Lung microvascular endothelial cell (primary cell): ENCODE measurements at places on chromosomes 4 and X. TPM values are rescaled to one million over a fixed set of nuclear protein-coding genes. Genes with fewer than 3 reads are reported as not detected.

DNA sequence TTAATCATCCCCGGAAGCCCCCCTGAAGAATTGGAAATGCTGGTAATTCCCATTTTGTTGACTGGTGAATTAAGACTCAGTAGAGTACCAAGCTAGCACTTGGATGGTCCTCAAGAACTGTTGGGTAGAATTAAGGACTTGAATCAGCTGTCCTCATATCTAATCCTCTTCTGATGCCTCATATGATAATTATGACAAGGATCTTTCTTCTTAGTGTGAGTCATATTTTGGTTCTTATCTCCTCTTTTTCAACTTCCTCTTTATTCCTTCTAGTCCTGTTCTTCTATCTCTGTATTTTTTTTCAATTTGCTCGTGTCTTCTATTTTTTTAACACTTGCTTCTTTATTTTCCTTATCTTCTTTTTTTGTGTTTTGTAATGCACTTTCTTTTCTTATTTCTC lies 206.3 kb upstream of the ANXA3 start:
- no peak for DNase-seq

DMP1 gene
- total RNA-seq: not detected in 2 replicates

- no peak for DNase-seq
Measured at GRCh38 chr4:141810712-141811375, 174.5 kb downstream of the IL15 start.

GRCh38 chr4:138251938-138252337 lies 9.8 kb upstream of the SLC7A11 start:
- DNase-seq: no peak

CXXC4 gene
- total RNA-seq: under 0.01 TPM in 1 of 2 replicates, not detected in the other

SLC9B1 gene
- 0.22 and 0.40 TPM in 2 replicates for total RNA-seq

DNA sequence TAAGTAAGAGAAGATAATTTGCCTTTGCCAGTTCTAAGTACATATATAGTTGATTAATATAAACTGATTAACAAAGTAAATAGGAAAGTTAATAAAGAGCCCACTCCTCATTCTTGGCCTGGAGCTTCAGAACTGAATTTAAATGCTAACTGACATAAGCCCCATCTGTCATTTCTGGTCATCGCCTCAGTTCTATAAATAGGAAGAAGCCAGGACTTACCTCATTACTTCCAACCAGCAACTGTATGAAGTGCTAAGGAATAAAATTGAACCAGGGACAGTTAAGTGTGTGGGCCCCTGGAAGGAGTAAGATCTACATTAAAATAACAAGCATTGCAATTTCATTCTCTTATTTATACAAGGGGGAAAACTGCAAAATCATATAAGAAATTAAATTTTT lies 52.0 kb upstream of the PDLIM5 start:
- DNase-seq: no peak

TMEM271 gene
- total RNA-seq: not detected in 2 replicates

GRCh38 chr4:78361621-78362120 lies 189.9 kb upstream of the ANXA3 start:
- DNase-seq: no peak

BEX3 gene
- total RNA-seq: 200 and 209 TPM in 2 replicates

PNMA5 gene
- total RNA-seq: not detected in 2 replicates

- DNase-seq: no peak
Measured at GRCh38 chrX:139290310-139290709, 240.2 kb upstream of the F9 start.

GRCh38 chr4:168978001-168978700 lies 31.9 kb downstream of the CBR4 start:
- DNase-seq: no peak

PRKG2 gene
- total RNA-seq: not detected in 2 replicates

GRCh38 chr4:27836523-27836922 lies 975.9 kb downstream of the STIM2 start:
- no peak for DNase-seq

- DNase-seq: peak; percentile 58
Measured at GRCh38 chr4:165464813-165465381, 86.1 kb downstream of the CPE start.

DNA sequence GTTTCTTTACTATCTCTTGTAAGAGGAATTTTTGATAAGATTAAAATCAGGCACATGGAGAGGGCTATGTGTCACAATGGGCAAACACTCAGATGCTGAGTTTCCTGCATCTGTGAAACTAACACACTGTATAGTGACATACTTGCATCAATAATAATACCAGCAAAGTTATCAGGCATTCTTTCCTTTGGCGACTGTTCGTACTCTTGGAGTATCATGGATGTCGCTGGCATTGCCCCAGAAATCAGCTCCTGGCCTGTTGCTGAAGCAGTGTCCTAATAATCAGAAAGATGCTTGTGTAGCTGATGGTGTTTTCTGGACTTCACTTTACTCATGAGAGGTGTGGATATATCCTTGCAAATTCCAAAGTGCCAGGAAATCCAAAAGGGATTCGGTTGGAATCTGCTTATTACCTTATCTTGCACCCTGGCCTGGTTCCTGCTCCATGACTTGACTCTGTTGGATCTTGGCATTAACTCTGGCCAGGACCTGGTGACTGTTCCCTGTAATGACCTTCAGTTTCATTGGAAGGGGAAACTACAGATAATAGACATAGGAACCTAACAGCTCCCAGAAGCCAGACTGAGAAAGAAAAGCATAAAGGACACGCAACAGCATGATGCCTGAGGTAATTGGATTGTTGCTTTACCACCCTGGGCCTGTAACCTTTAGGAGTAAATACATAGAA lies 762.5 kb upstream of the GRIA3 start:
- no peak for DNase-seq

- peak; percentile 13 for DNase-seq
Measured at GRCh38 chr4:137678796-137679195, 146.5 kb upstream of the PCDH18 start.

- peak; percentile 56 for DNase-seq
Measured at GRCh38 chr4:16667464-16667863, 231.0 kb downstream of the LDB2 start.

IL3RA gene
- 15.5 and 19.6 TPM in 2 replicates for total RNA-seq

DNA sequence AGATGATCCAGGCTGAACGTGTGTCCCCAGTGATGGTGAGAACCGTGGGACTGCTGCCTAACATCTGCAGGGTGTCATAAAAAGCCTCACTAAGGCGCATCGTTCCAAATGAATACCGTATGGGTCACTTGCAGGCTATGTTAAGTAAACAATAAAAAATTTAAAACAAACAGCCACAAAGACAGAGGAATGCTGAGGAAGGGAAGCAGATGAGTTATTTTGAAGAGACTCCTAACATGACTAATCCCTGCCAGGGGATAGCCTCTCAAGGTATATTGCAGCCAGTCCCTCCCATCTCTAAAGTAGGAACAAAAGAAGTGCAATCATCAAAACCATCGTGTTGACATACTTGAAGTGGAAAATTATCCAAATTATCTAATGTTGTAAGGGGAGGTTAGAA lies 83.8 kb downstream of the UNC5C start:
- DNase-seq: no peak

DNA sequence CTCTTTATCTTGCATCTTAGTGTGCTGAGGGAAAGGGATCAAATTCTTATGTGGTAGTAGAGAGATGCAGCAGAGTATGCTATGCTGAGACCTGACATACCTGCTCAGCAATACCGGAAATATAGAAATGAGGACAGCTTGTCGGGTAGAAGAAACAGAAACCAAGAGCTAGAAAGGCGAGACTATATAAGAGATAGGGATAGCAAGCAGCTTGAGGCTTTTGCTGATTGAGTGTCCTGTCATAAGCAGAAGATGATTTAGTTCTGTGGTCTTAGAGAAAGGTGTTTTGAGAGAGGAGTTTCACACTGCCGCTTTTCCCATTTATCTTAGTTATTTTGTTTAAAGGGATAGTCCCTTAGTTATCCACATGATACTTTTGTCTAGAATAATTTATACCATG lies 31.7 kb downstream of the USP9X start:
- peak; percentile 13 for DNase-seq

EDA gene
- 0.20 and 0.65 TPM in 2 replicates for total RNA-seq

GRCh38 chr4:80446664-80447063 lies 111.1 kb downstream of the CFAP299 start:
- no peak for DNase-seq

ARX gene
- total RNA-seq: not detected in 2 replicates

GRCh38 chrX:41621222-41621723 lies 67.5 kb upstream of the GPR34 start:
- peak; percentile 48 for DNase-seq

DNA sequence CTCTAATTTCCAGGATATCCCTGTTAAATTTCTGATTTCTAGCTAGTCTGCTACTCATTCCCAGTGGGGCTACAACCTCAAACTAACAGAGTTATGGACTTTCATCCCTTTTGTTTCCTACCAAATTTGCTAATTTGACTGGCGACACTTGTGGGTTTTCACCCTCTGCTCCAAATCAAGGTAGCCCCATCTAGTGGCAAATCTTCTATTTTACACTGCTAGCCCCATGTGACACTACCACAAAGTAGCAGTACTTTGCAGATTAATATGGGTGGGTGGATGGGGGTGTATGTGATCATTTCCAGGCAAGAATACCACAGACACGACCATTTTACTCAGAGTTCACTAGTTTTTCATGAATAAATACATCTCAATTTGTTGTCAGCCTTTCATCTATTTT lies 150.3 kb downstream of the MSL3 start:
- DNase-seq: peak; percentile 59

GRCh38 chr4:152052451-152053057 lies 291.7 kb upstream of the GATB start:
- no peak for DNase-seq

EDA2R gene
- total RNA-seq: 0.60 and 1.5 TPM in 2 replicates

- no peak for DNase-seq
Measured at GRCh38 chr4:181550381-181550780, 692.8 kb upstream of the TENM3 start.

P2RY4 gene
- not detected in 2 replicates for total RNA-seq

DNA sequence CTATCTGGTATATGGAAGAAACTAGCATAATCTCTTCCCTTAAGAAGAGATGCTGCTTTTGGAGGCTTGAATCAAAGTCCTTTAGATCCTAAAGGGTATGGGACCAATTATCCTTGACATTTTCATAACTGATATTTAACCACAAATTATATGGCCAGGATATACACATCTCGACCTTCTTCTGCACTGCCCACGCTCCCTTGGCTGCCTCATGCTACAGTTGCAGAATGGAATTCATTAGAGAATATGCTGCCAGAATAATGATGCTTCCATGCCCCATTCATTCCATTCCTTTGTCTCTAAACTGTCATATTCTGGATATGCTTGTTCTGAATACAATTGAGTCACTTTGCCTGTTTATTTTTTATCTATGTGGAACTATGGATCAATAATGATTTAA lies 157.1 kb upstream of the PACRGL start:
- DNase-seq: no peak
